ENCODE measurements at places on chromosomes 1 and 21.

DNA sequence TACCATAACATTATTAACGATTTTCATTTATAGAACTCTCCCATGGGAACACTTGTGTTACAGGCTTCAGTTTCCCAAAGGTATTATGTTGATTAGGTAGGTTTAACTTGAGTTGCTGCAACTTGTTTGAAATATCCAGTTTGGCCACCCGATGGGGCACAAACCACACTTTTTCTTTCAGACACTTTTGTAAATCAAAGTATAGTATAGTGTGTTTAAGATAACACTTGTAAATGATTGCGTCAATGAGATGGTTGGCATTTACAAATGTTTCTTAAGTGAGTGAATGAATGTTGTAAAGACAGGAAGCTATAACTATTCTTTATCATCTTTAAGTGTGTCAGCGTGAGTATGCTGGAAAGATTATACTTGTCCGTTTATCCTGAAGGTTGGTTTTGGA lies 4.3 kb downstream of the XPR1 start:
- DNase-seq: no peak

DNA sequence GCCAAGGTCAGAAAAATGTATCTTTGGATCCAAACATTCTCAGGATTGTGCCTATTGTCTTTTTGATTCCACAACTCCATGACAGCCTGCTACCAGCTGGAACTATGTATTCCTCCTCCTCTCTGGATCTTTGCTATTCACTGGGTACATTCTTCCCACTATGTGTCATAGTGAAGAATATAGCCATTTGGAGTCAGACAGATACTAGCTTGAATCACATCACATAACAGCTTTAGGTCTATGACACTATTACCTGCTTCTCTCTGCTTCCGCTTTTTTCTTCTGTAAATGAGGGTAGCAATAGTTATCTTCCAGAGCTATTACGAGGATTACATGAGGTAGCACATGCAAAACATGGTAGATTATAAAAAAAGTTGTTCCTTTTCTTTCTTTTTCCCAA lies 5.4 kb upstream of the EXO1 start:
- DNase-seq: no peak

DNA sequence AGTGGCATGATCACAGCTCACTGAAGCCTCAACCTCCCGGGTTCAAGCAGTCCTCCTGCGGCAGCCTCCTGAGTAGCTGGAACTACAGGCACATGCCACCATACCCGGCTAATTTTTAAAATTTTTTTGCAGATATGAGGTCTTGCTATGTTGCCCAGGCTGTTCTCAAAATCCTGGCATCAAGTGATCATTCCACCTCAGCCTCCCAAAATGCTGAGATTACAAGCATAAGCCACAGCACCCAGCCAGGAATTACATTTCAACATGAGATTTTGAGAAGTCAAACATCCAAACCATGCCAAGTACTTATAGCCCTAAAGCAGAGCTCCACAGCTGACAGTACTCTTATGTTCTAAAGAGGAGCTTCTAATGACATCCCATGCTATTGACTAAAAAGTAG lies 200.1 kb downstream of the FCRL5 start:
- DNase-seq: no peak

GRCh38 chr1:26314501-26314900 lies 3.3 kb upstream of the CD52 start:
- DNase-seq: no peak

DNA sequence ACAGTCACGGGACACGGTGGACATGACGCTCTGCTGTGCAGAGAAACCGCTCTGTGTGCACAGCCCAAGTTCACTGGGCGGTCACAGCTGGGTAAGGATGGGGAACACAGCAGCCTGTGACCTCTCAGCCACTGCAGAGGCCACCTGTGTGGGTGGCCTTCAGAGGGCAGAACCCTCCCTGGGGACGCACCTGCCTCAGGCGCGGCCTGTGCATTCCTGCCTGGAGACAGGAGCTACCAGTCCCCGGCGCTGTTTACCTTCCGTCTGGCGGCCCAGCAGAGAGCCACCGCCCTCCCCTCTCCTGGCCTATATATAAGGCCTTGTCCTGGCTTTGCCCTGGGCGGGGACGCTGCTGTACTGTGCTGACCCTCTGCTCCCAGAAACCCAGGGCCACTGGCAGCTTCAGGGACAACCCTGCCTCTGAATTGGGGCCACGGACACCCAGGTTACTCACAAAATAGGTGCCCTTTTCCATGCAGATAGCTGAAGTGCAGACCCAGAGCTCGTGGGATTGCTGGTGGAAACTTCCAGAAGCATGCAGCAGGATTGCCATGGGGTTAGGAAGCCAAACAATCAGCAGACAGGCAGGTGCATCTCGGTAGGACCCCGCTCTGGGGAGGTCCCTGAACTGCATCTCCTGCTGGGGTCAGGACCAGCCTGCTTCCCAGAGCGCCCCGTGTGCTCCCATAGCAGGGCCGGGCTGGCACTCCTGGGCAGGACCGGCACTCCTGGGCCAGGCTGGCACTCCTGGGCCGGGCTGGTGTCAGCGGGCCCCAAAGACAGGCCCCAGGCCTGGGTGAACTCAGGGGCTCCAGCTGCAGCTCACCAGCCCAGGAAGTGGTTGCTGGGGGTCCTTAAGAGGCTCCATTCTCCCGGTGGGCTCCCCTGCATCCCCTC lies 83.6 kb downstream of the SIK1 start:
- no peak for DNase-seq

DNA sequence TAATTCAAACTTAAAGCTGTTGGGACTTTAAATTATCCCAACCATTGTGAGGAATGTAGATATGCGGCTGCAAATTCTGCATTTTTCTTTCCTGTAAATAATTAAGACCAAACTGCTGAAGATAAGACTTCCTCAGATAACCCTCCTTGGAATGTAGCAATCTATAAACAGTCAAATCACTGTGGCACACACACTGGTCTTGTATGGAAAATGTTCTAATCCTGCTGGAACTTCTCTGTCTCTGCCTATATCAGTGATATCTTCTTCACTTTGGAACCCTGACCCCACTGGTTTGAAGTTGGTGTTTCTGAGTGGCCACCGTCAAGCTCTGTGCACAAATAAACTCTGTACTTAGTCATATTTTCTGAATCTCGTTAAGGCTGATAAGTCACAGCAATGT lies 32.9 kb downstream of the HSF2BP start:
- DNase-seq: no peak

DNA sequence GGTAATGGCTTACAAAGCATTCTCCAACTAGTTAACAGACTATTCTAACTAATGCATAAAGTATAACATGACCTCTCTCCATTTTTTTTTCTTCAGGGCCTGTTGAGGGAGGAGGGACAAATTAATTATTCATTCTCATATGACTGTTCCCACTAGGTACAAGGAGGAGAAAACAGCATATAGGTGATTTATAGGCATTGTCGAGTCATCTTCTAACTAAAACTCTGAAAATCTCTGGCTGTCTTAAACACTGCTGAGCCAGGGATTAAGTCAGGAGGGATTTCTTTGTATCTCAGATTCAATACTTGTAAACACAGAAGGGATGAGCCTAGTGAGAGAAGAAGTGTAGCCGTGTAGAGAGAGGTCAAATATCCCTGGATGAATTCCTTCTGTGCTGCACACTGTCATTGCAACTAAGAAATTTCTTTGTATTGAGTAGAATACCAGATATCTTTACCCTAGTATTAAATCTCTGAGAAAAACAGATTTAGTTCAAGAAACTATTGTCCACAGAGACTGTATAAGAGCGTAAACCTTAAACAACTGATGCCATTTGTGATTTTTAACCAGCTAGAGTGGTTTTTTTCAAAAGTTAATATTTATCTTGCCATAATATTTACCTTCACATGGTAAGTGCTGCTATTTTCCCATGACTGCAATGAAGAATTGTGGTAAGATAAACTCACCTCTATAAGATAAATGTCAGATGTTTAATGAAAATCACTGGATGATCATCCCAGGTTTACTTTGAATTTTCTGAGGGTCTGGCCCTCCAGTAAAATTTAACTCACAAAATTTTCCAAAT lies 465.3 kb downstream of the RWDD3 start:
- DNase-seq: no peak

DNA sequence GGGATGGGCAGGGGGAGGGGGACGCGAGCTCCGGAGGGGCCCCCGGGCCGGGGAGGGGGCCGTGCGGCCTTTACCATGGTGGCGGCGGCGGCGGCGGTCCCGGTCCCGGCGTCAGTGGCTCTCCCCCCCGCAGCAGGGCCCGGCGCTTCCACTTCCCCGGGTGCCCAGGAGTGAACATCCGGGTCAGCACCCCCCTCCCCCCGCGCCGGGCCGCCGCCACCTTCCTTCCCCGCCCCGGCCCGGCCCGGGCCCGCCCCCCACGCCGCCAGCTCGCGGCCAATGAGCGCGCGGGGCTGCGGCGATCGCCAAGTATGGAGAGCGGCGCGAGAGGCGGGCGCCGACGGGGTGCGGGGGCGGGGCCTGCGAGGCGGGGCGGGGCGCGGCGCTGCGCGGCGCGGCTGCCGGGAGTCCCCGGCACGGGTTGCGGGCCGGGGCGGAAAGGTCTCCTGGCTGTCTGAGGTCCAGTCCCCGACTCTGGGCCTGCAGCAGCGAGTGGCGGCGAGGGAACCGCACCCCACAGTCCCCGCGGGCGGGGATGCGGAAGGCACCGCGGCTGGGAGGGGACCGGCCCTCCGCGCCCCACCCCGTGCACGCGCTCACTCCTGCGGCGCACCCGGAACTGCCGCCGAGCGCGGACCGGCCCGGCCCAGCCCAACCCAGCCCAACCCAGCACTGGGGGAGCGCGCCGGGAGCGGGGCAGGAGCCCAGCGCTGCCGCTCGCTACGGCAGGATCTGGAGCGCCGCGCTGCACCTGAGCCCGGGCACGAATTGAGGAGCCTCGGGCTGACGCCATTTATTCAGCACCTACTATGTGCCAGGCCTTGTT lies at the start of gene CAPZB:
Gene CAPZB (minus strand): TSS at position 178 of the 826 bp plus-strand sequence. CDS start 101 bp downstream, at position 77.
- peak; percentile 92 for DNase-seq

GRCh38 chr1:14896381-14897079 lies 257.0 kb upstream of the TMEM51 start:
- no peak for DNase-seq

DNA sequence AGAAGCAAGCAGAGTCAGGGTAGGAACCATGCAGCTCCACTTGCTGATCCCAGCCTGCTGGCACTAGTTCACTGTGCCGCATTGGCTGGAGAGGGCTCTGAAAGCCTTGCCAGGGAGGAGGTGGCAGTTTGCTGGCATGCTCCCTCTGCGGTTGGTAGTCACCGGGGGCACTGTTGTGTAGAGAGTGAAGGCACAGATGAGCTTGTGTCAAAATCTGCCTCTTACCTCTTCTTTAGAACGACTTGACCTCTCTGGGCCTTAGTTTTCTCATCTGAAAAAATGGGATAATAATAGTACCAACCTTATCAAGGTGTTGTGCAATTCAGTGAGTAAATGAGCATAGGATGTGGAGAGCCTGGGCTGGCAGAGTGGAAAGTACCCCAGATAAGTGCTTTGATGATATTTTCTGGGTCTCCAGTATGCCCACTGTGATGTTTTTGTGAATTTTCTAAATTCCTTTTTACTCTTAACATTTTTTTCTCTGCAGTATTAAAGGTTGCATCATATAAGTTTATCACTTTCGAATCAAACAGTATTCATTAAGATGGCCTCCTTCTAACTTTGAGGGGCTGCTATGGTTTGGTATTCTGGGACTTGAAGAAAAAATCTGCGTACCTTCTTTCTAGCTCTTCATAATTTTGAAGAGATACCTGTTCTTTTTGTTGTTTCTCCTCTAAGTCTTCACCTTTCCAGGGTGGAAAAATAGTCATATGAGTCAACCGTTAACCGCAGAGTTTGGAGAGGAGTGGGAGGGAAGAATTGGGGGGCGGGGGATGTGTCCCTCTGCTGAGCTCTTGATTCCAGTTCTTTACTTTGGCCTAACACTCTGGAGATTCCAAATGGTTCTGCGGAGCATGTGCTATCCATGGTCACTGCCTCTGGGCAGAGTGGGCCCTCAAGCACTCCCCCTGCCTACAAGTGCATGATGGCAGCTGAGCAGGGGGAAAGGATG lies 26.8 kb downstream of the SZRD1 start:
- DNase-seq: peak; percentile 53

DNA sequence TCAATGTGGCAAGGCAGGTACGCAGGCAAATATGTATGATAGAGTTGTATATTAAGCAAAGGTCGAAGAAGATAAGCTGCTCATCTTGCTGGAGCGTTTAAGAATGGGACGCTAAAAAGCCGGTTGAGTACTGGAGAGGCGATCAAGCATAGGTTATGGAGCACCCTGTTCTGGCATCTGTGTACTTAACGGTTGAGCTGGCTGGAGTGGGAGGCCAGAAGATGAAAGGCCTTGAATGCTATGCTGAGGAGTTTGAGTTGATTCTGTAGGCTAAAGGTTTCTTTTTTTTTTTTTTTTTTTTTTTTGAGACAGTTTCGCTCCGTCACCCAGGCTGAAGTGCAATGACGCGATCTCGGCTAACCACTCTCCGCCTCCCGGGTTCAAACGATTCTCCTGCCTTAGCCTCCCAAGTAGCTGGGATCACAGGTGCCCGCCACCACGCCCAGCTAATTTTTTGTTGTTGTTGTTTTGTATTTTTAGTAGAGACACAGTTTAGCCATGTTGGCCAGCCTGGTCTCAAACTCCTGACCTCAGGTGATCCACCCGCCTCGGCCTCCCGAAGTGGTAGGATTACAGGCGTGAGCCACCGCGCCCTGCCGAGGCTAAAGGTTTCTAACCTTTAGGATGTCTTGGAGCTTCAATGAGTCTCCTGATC lies 850 bp upstream of the KHDC4 start:
- DNase-seq: peak; percentile 49

GRCh38 chr1:183040547-183040971 lies 17.3 kb downstream of the LAMC1 start:
- DNase-seq: no peak

GRCh38 chr1:220221269-220221668 lies 51.0 kb downstream of the RAB3GAP2 start:
- no peak for DNase-seq

Data from midbrain (tissue), 1 donor.